ENCODE measurements at places on chromosomes 5 and 9.

DNA sequence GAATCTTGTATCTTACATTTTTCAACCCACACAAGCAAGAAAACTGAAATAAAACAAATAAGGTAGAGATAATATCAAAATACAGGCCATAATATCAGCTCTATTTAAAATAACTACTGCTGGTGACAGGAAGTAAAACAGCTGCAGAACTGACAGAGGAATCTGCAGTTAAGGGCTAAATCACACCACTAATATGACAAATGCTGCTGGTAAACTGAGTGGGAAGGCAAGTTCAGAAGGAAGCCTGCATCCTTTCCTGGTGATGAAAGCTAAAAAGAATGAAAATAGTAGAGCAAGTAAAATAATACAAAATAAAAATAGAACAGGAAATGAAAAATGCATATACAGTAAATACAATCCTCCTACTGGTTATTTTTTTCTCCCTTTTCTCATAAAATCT lies 1293.7 kb upstream of the C9orf72 start:
- DNase-seq: no peak

GRCh38 chr5:980001-980588 lies 28.5 kb upstream of the NKD2 start:
- DNase-seq: no peak

DNA sequence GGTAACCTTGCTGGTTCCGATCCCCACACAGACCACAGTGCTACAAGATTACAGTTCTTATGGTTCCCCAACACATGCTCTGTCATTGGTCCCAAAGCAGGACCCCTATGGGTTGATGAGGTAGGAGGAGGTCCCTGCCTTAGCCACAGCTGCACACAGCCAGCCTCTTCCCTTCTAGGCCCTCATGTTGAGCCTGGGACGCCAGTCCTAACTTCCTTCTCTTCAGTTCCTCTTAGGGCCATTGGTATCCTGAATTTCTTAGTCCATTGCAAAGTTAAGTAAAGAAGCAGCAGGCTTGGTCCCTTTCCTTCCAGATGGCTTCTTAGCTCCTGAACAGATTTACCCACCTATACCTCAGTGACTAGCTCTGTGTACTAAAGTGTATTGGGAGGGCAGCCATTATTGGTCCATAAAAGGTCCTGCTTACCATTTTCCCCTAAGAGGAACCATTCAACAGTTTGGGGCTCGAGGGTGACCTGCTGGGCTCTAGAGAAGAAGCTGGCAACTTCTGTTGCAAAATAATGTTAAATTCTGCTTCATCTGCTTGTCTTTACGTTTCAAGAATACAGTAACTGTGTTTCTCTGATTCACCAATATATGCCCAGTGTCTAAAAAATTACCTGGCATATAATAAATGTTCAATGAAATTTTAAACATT lies 50.2 kb downstream of the PDCD1LG2 start:
- no peak for DNase-seq

DNA sequence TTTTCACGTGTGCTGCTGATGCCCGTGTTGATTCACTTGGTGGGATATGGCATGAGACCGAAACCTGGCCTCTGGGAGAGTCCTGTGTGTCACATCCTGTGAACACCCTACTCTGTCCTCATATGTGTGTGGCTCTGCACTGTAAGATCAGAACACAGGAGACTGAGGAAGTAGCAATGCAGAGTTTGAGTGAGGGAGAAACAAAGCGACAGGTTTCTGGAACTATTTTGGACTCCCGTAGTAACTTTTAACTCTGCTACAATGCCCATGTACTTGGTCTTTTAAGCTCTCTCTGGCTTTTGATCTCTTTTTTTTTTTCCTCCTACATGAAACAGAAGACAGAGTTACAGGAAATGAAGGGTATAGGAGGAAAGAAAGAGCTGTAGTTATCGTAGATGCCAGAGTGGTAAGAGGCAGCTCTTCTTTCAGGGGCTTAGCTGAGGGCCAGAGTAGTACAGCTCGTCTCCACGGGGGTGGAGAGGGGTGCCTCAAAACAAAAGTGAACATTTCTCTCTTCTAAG lies 26.6 kb downstream of the GRAMD2B start:
- DNase-seq: peak; percentile 52

DNA sequence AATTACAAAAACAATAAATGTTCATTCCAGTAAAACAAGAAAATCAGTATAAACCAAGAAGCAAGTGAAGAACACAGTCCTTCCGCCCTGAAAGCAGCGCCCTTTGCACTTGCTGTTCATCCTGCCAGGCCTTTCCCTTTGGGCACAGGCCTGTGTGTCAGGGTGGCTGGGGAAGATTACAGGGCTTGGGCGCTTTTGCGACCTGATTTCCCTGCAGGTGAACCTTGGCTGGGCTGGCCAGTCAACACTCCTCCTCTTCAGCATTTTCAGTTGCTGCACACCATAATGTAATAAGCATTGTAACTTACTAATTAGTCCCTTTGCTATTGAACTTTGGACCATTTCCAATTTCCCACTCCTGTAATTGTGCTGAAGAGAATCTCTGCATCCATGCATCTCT lies 38.6 kb upstream of the TDRD7 start:
- DNase-seq: no peak

DNA sequence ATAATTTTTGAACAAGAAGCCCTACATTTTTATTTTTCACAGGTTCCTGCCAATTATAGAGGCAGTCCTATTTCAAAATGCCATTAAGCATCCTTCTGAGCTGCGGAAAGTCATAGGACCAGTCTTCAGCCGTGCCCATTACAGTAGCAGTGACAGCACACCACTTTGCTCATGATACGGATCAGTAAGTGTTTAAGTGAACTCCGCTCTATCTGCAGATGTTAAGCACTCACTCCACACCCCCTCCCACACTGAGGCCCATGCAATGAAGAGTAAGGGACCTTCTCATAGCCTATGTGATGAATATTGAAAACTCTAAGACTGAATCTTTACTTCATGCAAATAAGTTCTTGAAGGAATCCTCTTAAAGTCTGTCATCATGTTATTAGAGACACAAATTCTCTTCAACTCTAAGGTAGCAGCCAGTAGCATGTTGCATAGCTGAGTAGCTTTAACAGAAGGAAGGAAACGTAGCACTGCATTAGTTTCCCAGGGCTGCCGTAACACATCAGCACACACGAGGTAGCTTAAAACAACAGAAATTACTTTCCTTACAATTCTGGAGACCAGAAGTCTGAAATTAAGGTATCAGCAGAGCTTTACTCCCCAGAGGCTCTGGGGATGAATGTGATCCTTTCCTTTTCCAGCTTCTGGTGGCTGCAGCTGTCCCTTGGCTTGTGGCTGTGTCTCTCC lies 20.3 kb upstream of the TAF11L2 start:
- DNase-seq: no peak

GRCh38 chr9:36141288-36141687 lies 4.8 kb downstream of the GLIPR2 start:
- DNase-seq: no peak

DNA sequence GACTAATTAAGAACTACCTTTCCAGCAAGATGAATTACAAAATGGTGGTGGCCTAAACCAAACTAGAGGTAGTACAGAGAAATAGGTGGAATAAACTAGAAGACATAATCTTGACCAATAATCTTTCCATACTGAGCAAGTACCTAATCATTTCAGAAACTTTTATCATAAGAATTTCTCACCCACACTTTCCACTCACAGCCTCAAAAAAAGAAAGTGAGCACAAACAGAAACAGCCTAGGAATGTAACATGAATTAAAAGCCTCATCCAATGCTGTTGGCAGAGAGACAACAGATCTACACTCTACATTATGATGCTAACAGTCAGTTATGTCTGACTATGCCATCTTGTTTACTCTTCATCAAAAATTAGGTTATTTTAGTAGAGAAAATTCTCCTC lies 1.3 kb downstream of the RNF38 start:
- no peak for DNase-seq

DNA sequence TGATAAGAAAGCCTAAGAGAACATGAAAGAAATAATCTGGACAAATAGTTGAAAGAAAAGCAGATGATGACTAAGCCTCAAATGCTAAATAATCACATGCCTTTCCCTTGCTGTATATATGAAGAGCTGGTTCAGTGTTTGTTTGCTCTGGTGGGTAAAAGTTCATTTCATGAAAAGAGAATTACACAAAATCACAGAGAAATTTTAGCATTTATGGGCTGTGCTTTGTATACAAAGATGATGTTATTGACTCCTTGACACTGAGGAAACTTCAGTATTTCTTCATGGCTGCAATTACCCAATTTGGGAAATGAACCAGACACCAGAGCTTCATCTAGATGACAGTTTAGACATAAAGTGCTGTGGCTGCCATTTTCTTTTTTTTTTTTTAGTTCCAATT lies 527.2 kb downstream of the NR2F1-AS1 start:
- no peak for DNase-seq

GRCh38 chr9:115069302-115069701 lies 48.7 kb downstream of the TNC start:
- DNase-seq: no peak

DNA sequence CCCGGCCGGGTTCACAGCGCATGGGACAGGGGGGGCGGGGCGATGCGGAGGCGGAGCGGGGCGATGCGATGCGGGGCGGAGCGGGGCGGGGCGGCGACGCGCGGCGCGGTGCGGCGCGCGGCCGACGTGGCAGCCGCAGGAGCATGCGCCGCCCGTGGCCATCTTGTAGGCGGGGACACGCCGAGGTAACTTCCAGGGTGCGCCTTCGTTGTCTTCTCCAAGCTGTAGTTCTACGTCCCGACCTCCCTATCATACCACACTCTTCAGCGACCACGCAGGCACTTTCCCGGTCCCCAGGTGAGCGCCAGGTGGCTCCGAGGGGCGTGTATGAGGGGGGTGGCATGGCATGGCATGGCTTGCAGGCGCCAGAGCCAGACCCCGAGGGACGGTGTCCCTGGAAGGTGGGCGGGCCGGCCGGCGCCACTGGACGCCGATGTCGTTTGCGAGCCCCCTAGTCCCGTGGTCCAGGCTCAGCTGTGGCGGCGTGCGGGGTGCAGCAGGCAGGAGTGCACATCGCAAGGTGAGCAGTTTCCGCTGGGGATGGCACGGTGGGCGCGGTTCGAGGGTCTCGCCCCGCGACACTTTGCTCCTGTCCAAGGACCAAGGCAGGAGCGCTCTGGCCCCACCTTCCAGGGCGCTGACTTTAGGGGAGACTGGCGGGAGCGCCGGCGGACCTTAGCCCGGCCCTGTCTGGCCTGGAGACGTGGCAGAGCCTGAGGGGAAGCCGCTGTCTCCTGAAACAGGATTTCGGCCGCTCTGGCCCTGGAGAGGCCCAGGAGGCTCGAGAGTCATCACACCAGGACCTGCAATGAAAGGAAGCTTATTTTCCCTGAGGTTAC lies at the start of gene PRRC1:
Gene PRRC1, plus strand, starts transcription at position 161 of the 839 bp plus-strand sequence. CDS start 5,840 bp downstream, outside the sequence.
- DNase-seq: peak; percentile 53

DNA sequence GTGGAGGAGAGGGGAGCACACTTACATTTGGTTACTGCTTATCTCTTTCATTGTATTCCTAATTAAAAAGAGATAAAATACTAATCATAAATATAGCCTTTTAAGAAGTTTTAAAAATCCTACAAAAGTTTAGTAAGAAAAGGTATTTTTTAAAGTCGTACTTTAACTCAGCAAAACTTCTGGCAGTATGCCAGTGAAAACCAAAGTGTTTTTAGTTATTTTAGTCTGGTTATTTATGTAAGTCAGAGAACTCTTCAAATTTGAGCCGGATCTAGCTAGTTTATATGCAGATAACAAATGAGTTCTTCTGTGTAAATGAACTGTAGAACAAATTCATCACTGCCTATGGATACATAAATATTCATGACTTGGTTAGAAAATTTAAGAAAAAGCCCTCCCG lies 36.5 kb upstream of the ANKDD1B start:
- no peak for DNase-seq

DNA sequence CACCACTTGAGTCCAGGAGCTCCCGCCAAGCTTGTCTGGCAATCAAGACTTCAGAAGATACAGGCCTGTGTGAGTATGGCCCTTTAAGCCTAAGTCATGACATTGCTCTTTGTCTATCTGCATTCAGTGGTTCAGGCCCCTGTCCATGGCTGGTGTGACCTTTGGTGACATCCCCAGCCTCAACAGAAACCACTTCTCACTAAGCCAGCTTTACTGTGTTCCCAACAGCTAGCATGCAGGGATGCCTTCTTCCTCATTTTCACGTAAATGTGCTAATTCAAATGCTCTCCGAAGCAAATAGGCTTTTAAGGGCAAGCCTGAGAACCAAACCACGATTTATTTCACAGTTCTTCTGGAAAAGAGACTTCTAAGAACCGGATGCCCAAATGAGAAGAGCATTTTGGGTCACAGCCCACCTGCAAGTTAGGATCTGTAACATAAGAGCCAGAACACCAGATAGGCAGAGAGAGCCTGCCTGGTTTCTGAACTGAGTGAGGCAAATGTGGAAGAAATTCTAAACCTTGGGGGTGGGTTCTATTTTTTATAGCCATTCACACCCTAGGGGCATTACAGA lies 14.9 kb downstream of the CD180 start:
- no peak for DNase-seq

GRCh38 chr5:53160895-53161294 lies 51.3 kb upstream of the MOCS2 start:
- no peak for DNase-seq

DNA sequence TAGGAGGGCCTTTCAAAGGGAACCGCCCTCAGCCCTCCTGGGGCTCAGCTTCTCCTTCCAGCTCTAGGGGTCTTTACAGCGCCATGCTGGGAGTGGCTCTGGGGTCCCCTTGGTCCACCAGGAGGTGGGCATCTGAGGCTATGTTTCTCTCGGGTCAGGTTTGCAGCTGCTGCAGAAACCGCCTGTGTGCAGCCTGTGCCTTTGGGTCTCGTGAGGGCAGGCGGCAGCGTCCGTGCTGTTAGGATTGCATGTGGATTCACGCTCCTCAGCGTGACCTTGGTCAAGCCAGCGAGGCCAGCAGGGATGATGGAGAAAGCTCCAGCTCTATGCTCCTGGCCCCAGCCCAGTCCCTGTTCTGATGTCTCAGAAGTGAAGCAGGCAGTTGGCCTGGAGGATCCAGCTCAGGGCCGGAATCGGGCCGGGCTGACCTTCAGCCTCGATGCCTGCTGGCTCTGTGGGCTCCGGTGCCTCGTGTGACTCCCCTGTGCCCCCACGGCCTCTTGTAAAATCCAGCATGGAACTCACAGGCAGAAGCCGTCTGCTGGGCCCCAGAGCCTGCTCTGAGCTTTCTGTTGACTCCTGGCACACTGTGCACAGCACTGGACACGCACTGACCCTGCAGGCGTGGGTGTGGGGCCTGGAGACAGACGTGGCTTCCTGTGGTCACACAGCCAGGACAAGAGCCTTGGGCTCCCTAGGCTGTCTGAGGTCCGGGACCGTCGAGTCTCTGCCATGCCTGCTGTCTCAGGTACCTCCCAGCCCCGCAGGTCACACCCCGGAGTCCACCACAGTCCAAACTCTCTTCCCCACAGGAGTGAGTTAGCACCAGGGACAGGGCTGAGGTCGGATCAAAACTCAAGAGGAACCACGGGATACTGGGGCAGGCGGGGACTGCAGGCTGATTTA lies 54.3 kb downstream of the TRIP13 start:
- DNase-seq: no peak

- no peak for DNase-seq
Measured at GRCh38 chr9:98173181-98173580, 19.3 kb downstream of the CORO2A start.

DNA sequence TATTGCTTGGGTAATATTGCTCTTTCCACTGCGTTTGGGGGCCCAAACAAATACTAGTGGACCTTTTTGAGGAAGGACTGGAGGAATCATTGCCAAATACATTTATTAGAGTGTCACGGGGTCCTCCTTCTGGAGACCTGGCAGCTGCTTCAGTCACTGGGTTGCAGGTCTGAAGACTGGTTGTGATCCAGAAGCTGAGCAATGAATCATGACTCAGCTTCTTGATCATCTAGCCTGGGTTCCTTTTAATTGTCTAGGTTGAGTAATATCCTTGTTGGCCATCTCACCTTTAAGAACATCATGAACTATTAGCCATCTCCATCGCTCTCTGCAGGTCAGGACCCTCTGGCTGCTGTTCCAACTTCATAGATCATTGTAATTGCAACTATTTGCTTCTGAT lies 15.4 kb upstream of the UBAP1 start:
- DNase-seq: no peak

All from stimulated activated CD8-positive, alpha-beta memory T cell treated with anti-CD3 and anti-CD28 coated beads, Interleukin-7, amount 100 ng/mL, for 4 hours (primary cell).